ENCODE measurements at places on chromosomes 7 and 10.

GRCh38 chr10:104018471-104018870 is 51.5 kb downstream of the SLK start:
- DNase-seq: no peak

DNA sequence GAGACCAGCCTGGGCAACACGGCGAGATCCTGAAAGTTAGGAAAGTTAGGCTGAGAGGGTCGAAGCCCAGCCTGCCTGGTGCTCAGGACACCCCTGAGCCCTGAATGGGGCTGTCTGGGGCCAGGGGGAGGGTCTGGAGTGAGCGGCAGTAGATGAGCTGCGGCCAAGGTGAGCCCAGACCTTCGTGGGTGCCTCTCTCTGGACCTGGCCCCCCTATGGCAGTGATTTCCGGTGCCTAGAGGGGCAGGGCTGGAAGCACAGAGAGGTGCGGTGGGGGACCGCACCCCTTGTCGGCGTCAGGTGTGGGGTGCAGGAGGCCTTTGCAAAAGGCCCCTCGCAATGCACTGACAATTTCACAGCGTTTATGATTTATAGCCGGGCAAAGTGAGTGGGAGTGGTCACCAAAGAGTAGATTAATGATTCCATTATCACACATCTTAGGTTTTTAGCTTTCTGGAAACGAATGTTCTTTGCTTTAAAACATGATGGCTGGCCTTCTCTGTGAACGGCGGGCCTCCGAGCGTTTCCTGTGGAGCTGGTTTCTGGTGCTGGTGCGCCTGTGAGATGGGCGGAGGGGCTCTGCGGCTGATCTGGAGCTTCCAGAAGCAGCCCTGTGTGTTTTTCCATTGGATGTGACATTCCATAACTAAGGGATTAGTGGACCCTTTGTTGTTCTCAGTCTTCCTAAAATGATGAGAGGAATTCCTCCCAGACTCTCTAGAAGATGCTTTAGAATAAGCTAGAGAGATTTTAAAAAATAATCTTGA is 171.0 kb upstream of the ZNF32 start:
- DNase-seq: no peak

GRCh38 chr7:137642031-137642430 is 204.7 kb downstream of the DGKI start:
- DNase-seq: no peak

GRCh38 chr10:121453160-121453559 is 145.1 kb downstream of the FGFR2 start:
- DNase-seq: no peak

GRCh38 chr7:138008019-138008587 is 6.2 kb upstream of the CREB3L2 start:
- DNase-seq: peak; percentile 54

DNA sequence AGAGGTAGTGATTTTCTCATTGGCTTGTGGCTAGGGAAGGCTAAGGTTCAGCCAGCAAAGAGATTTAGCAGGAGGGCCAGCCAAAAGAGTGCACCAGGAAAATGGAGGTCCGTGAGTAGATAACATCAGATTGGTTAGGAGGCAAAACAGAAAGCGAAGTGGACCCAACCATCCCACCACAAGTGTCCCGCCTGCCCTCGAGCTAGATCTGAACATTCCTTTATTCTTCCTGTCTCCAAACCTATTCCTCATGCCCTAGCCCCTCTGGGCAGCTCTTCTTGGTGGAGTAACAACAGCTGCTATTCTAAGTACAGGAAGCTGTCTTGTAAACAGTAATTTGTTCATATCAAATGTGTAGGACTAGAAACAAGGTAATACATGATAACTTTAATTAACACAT is 85.7 kb upstream of the BET1 start:
- DNase-seq: no peak

DNA sequence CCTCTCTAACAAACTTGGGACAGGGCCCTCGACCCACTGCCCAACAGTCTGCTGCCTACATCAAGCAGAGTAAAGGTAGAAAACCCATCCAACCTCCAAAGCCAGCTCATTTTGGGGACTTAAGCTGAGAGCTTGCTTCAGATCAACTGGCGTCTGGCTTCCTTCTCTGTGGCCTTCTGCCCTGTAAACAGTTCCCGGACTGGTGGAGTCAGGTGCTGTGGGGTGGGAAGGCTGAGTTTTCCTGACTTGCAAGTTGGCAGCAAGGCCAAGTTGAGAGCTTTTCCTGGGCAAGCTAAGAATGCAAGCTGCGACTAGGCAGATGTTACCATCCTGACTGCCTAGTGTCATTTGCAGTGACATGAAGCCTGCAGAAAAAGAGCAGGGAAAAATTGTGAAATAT is 3.7 kb downstream of the GALNT17 start:
- DNase-seq: no peak

DNA sequence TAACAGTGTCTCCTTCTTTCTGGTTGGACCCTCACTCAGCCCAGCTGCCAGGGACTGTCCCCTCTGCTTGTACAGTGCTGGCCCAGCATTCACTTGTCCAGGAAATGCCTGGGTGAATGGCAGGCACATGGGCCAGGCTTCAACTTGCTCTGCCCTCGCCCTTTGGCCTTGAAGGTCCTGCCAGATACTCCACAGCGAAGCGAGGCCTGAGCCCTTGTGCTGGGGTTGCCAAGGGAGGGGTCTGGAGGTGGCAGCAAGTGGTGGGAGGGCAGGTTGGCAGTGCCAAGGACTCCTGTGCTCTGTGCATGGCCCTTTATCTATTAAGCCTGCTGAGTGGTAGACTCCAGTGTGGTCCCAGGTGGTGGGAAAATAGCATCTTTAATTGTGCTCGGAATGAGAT is 75.7 kb downstream of the CDH23 start:
- DNase-seq: no peak

- no peak for DNase-seq
Measured at GRCh38 chr7:92973974-92974373, 137.6 kb upstream of the CDK6 start.

DNA sequence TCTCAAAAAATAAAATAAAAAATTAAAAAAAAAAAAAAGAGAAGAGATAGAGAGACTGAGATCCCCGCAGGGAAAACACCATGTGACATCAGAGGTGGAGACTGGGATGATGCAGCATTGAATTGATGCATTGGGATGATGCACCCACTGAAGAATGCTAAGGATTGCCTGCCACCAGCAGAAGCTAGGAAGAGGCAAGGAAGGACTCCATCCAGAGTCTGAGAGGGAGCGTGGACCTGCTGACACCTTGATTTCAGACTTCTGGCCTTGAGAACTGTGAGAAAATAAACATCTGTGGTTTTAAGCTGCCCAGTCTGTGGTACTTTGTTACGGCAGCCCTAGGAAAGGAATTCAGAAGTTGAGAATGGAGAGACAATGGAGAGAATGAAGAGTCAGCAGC is 89.8 kb upstream of the PRPS1L1 start:
- no peak for DNase-seq

- DNase-seq: no peak
Measured at GRCh38 chr7:20954711-20955619, 168.3 kb upstream of the SP8 start.

DNA sequence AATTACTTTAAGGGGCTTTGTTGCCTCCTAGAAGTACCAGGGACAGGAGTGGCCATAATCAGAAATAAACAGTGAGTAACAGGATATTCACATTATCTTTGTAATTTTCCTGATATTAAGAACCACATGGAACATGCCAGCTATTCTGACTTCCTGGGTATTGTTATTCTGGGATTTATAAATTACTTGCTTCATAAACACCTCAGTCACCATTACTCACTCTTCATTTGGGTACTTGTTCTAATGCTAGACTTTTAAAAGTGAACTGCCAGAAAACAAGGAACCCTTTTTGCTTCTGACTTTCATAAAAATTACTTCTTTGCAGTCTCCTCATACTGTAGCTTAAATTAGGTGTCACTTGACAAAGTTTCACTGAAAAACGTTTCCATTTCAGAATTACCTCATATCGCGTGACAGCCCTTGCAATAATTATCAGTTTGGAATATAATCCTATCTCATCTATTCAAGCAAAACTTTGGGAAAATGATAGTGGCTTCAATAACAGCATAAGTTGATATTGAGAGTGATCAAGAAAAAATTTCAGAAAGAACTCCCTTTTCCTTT is 29.8 kb downstream of the CABCOCO1 start:
- DNase-seq: no peak

DNA sequence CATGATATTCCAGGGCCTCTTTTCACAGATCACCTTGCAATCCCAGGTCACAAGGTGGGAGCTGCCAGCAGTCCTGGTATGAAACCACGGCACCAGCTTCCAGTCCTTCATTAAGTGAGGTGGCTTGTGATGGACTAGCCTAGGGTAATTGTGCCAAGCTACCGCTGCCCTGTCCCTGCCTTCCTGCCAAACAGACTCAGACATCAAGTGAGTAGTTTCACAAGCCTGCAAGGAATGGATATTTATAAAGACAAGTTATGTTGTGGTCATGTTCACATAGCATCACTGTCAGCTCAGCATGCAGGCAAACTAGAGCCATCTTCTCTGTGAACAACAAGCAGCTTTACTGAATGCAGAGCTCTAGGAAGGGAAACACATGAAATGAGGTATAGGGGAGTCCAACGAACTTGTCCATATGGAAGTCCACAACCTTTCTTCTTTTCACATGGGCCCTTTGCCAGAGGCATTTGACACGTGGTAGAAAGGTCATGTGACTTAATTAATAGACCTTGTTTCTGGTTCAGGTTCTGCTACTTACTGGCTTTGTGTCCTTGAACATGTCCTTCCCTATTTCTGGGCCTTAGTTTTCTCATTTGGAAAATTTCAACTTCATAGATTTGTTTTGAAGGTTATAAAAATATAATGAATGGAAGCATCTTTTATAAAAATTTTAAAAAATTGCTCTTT is 1061.2 kb downstream of the KCNMA1 start:
- DNase-seq: no peak

- no peak for DNase-seq
Measured at GRCh38 chr7:116630357-116630756, 41.6 kb upstream of the MET start.

DNA sequence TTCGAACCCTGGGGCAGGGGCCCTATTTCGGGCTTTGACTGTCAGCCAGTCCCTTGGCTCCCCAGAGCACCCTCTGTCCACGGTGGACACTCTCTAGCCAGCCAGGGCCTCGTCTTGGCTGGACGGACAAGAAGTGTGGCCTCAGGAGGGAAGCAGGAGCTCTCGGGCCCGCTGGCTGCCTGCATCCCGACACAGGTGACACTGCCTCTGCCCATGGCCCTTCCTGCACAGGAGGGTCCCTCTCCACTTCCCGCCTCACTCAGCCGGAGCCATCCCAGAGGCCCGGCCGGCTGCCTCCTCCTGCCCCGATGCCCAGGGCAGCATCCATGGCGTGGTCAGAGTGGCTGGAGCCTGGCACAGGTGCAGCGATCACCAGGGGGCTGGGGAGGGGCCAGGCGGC is 7.9 kb downstream of the ADGRA1 start:
- DNase-seq: no peak

DNA sequence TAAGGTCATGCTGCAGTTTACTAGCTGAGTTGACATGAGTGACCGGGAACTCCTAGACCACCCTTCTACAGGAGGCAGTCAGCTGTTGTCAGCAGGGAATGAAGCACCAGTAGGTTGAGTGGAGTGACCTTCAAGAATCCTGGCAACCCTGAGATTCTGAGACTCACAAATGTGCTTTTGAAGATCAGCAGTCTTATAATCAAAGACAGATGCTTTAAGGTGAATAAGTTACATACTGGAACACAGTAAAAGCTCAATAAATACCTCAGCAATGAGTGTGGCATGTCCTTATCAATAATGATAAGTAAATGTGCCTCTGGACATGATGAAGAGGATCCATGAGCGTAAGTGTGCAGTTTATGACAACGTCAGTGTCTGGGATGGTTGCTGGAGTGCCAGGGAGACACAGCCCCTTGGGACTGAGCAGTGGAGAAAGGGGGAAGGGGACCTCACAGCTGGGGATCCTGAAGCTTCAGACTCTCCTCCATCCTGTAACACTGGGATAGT is 11.9 kb upstream of the OR6V1 start:
- DNase-seq: no peak

- DNase-seq: no peak
Measured at GRCh38 chr7:105715528-105715927, 134.2 kb upstream of the EFCAB10 start.

Measured in umbilical cord (tissue), 2 donors.